ENCODE measurements at places on chromosomes 16 and 17.

GRCh38 chr16:78196502-78196901, 97.0 kb downstream of the WWOX start:
- DNase-seq, result no peak

DNA sequence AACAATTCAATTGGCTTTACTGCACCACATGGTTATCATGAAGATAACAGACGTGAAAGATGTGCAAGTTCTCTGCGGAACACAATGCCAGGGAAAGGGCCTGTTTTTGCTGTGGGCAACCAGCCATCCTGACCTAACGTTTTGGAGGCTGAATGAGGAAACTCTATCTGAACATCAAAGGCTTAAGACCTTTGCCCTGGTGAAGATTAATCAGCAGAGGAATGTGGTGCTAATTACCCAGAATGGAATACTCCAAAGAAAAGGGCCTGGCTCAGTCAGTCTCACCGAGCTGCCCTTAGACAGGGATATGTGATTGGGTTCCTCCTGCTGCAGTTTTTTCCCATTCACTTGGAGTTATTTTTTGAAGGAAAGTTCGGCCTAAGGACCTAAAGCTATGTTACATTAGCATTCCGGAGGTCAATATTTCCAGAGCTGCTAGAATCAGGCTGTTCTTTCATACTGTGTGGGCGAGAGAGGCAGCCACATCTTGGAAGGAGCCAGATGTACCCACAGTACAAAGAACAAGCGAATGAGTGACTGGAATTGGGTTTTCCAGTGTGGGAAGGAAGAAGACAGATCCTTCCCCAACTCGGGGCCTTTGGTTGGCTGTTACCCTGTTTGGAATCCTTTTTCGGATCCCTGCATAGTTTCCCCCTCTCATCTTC, 15.5 kb downstream of the ASIC2 start:
- DNase-seq, result no peak

DNA sequence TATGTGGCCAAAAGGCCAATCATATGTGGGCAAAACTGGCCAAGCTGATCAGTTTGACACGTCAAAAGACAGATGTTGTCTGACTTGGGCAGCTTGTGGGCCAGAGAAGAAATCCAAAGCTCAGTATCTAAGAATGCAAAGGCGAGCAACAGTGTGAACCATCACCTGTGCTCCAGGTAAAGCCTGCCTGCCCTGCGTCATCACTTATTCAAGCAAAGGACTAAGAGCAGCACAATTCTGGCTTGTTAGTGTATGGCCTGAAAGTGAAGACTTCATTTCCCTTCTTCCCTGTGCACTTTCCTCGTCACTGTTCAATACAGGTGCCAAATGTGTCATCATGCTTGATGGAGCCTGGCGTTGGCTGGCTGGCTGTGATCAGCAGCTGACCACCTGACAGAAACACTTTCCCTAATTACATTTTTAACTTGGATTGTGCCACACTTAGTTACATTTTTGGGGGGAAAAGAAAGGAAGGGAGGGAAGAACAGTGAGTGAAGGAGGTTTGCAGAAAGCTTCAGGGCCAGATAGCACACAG, 4.7 kb downstream of the FAM20A start:
- no peak for DNase-seq

- DNase-seq, result no peak
Observed at GRCh38 chr16:79329967-79330366, 270.6 kb downstream of the MAF start.

- no peak for DNase-seq
Observed at GRCh38 chr17:67519801-67520251, 142.7 kb downstream of the PITPNC1 start.

GRCh38 chr17:10120109-10120485, 78.3 kb downstream of the GAS7 start:
- no peak for DNase-seq

DNA sequence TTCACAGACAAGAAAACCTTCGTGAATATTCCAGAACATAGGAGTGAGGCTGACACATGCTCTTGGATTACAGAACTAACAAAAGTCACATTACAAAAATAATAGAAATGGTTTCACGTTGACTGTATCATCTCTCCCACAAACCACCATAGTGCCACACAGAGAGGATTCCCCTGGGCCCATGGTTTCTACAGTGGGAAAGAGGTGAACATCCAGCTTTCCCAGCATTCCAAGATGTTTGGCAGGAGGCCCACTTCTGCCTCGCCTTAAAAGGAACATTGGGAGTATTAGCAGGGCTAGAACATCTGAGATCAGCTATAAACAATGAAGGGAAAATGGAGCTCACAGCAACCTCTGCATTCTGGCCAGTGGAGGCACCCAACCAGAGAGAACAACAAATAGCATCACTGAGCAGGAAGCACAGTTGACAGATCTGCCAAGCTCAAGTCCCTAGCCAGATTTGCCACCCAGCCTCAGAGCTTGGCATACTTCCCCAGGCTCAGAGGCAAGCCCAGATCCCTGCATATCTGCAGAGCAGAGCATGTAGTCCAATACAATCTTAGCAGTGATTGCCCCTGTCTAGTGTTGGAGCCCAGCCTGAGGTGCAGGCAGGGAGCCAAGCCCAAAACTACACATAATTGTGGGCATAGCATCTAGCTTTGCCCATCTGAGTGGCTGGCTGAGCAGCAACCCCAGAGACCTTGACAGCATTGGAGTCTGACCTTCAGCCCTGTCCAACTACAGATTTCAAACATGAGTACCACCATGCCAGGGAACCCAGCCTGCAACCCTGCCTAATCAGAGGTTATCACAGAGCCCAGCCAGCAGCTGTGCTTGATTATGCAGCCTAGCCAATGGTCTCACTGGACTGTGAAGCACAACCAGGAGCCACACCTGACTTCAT, 260.4 kb downstream of the CEP112 start:
- no peak for DNase-seq

DNA sequence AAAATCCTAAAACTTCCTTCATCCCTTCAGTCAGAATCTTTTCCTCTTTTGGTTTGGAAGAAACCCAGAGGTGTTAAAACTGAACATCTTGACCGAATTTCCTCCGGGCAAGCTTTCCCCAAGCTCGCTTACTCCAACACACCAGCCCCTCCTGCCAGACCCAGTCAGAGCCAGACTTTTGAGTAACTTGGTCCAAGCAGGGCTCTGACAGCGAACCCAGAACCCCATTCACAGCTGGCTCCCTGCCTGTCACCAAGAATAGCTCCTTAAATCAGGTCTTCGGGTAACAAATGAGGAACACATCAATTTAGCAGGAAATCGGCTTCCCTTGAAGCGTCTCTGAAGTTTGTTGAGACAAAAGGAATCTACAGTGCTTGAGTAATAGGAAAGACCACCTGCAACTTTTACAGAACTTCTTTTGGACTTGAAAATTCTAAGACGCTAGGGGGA, 27.3 kb downstream of the GAS7 start:
- no peak for DNase-seq

DNA sequence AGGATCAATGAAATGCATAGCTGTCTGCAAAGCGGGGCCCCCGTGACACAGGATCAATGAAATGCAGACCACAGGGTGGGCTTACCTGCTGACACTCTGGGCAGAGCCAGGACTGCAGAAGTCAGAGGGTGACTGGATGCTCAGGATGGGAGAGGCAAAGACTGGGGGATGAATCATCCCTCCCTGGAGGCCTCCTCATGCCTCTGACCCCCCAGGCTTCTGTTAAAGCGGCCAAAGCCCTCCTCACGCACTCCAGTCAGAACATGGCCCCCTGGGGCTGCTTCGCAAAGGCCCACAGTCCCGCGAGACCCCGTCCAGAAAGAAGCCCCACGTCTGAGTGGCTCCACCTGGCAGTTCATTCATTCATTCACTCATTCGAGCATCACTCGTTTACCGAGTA, 38.4 kb upstream of the FOXF1 start:
- DNase-seq, result no peak

GRCh38 chr17:21021208-21021803, 21.5 kb downstream of the USP22 start:
- DNase-seq, result no peak

DNA sequence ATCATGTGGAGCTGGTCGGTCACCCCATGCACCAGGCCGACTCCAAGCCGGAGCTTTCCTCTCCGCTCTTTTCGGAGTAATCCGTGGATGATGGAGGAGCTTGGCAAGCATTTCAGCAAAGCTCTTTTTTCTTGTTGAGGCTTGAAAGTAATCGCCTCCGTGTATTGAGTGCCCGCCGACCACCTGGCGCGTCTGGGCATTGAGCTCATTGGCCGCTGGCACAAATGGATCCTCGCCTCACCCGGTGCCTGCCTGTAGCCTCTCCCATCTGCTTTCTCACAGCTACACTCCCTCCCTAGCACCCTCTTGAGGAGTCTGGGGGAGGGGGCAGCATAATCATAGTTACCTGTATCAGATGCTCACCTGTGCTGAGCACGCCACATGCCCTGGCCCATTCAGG, 148.9 kb downstream of the CMIP start:
- no peak for DNase-seq

GRCh38 chr16:64144617-64145016, 977.2 kb downstream of the CDH11 start:
- DNase-seq, result no peak

- DNase-seq, result no peak
Observed at GRCh38 chr16:10921536-10922327, 20.5 kb downstream of the DEXI start.

GRCh38 chr16:75217389-75217851, 1.4 kb upstream of the CTRB1 start:
- DNase-seq, result no peak

- no peak for DNase-seq
Observed at GRCh38 chr16:19307587-19308241, 22.2 kb downstream of the CLEC19A start.
